CD4-positive, alpha-beta T cell treated with Interleukin-17A for 4 hours (primary cell): ENCODE measurements at places on chromosomes 2 and 18.

GRCh38 chr2:105487142-105488069 is 88.6 kb upstream of the FHL2 start:
- no peak for DNase-seq

- DNase-seq, result peak; percentile 55
Observed at GRCh38 chr2:59888015-59888414, 665.4 kb downstream of the BCL11A start.

- DNase-seq, result no peak
Observed at GRCh38 chr2:177075254-177075653, 137.3 kb upstream of the HNRNPA3 start.

- DNase-seq, result no peak
Observed at GRCh38 chr18:54766634-54767033, 61.6 kb upstream of the RAB27B start.

DNA sequence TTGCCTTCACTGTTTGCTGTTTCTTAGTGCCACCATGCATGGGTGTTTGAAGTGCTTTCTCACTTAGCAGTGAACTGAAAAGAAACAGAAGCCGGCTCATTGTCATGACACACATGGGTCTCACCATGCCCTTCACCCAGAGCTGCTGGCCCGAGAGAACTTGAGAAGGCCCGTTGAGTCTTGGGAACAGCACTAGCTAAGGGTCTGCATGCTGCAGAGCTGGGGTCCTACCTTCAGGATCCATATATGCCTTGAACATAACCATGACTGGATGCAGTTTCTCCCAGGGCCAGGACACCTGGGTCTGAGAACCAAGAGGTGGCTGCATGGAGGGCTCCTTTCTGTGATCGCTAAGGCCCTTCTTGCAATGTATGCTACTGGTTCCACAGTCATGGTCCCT is 245.5 kb upstream of the HS6ST1 start:
- DNase-seq, result no peak

DNA sequence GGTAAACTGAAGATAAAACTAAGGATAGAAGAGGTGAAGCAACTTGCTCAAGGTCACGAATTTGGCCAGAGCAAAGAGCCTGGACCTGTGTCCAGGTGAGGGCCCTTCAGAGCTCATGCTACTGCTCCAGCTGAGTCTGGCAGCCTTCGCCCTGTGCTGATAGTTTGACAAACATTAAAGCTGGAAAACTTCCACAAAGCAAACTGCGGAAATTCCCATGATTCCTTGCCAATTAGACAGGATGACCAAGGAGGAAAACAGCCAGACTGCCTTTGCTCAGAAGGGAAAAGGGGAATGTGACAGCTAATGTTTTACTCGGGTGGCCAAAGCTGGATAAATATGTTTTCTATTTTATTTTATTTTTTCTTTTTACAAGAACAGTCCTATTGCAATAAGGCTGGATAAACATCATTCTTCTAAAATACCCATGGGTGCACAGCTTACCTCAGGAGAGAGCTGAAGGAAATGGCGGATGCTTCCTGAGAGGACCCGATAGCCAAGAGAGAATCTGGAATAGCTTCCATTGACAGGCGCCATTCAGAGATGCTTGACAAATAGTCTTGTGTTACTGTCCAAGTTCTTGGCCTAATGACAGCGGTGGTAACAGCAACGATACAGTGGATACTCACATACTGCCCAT is 5.3 kb upstream of the CTAGE1 start:
- no peak for DNase-seq

DNA sequence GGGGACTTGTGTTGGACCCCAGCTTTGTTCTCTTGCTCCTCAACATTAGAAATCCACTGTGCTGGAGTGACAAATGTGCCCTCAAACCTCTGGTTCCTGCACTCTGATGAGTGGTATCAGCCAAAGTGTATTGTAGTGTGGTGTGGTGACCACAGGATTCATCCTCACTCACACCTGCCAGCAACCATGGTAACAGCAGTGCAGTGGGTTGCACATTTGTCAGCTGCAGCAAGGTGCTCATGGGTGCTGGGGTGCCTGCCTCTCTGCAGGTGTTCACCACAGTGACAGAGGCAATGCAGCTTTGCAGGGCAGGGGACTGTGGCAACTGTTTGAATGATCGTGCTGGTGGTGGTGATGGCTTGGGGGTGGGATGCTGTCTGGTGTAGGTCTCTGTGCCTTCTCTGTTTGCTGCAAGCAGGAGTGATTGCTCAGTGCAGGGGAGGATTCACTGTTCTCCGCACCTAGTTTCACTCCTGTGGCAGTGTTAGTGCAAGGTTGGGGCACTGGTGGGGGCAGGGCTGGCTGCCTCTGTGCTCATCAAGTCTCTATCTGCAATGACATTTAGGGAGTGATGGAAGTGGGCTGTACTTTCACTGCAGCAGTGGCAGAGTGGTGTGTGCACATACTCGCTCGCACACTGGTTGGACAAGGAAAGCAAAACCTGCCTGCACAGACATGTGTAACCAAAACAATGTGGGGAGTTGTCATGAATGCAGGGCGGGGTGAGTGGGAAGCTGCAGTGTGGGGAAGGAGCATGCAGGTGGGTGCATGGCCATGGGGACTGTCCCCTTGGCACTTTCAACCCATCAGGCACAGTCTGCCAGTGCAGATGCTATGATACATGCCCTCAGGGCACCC is 301.1 kb downstream of the PIK3C3 start:
- no peak for DNase-seq

DNA sequence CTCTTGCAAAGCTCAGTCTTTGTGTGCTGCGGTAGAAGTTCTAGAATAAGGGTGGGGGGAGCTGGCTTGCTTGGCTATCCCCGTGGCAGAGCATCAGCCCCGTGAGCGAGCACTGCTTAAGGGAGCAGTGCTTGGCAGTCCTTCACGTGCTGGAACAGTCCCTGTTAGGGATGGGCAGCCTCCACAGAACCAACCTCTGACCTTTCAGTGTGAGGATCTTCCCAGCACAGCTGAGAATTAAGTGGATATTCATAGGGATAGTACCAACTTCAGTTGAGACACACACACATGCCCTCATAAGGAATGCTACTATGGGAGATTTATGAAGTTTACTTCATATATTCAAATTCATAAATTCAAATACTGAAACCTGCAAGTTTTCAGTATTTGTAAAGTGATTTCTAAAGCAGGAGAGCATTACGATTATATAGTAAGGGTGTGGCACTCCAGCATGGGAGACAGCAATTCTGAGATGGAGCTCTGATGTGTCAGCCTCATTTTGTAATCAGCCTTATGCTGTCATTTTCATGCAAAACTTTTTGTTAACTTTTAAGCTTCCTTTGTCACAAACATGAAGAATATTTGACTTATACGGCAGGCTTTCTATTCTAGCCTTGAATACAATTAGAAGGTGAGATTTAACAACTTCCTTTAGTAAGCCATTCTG is 39.5 kb downstream of the ATP9B start:
- DNase-seq, result no peak

DNA sequence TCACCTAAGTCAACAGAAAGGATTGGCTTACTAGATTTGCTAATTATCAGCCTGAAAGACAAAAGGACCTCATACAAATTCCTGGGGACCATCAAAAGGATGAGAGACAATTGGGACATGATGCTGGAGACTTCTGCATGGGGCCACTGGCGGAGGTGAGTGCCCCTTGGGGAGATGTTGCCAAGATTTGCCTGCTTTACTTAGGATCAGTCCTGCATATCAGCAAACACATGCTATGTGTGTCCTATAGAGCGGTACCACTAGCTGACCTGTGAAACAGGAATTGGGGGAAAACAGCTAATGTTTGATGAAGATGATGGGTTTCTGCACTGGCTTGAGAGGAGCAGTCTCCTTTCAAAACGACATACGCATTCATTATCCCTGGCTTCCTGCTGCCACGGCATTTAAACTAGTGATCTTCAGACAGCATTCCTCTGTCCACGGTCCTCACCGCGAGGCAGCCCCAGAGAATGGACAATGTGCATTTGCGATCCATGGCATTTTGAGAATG is 104.2 kb downstream of the TGIF1 start:
- DNase-seq, result no peak

DNA sequence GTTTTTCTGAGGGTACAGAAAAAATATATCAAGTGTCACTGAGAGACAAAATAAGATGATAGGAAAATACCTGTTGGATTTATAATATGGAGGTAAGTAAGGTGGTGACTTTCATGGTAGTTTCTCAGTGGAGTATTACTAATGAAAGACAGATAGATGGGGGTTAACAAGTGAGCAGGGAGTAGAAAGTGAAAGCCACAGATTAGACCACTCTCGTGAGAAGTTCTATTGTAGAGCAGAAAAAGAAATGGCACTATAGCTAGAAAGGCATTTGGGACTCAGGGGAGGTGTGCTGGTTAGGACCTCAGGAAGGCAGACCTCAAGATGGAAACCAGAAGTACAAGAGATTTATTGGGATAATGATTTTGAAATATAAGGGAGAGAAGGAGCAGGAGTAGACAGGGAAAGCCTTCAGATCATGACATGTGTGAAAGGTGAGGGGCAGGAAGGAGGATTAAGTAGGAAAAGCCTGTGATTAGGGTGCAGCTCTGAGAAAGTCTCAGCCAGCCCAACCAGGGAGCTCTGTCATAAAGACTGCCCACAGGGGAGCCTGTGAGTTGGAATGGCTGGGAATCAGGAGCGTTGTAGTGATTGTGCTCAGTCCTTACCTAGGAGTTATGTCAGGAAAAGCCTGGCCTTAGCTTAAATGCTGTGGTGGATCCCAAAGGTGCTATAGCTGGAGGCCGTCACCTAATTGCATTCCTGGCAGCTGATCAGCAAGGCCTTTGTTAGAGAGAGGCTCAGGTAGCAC is 198.1 kb downstream of the IKZF2 start:
- DNase-seq, result no peak

GRCh38 chr18:9894454-9895068 is 8.8 kb downstream of the TXNDC2 start:
- no peak for DNase-seq

DNA sequence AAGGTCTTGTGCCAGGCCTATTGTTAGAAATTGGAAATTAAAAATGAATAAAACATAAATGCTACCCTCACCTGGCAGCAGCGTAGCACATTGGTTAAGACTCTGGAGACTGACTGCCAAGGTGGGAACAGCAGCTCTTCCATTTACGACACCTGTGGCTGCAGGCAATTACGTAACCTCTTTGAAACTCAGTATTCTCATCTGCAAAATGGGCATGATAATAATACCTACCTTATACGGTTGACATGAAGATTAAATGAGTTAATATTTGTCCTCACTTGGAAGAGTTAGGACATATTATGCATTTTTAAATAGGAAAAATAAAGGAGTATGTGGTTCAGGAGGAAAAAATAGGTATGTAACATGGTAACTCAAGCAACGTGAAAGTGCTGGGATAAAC is 279.3 kb upstream of the NCKAP5 start:
- no peak for DNase-seq

DNA sequence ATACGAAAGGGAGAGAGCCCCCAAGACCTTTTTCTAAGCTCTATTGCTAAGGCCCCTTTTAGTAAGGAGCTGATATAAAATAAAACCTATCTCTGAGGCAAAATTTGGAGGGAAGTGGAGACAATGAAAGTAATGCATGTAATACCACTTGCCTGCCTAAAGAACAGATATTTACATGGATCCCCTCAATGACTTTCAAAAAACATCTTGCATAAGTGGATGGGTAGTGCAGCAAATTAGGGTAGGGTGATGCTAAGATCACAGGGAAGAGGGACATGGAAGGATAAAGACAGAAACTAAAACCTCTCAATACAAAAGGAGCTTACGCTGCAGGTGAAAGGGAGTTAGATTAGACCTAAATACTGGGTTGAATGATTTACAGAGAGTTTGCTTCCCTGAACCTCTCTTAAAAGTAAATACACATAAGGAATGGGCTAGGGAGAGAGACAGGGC is 1.1 kb downstream of the ZNF513 start:
- DNase-seq, result no peak

GRCh38 chr18:58624011-58624410 is 4.9 kb downstream of the ALPK2 start:
- DNase-seq, result no peak

DNA sequence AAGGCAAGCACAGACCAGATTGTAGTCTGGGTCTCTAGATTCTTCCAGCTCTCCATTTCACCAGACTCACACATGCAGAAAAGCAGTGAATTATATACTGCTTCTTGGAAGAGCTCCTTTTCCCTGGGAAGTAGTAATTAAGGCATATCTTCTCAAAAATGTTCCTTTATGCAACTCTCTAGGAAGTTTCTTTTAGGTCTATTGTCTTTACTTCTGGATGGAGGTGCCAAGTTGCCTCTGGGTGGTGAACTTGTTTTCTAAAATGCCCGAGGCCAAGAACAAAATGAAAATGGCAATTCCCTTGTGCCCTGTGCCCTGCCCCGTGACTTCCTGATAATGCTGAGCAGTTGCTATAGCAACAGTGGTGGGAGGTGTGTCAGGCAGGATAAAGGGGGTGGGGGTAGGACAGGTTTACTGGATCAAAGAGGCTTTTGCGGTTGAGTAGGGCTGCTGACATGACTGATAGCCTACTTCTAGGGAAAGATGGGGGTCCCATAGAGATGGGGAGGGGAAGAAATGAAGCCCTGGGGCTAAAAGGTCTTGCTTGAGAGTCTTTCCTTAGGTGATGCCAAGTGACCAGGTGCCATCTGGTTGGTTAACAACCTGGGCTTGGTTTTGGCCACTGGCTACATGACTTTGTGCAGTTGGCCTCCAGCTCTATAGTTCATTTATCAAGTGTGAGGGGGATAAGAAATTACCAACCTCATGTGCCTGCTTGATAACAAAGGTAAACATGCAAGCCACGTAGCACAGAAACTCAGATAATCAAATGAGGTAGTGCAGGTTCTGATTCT is 11.8 kb downstream of the IGFBP2 start:
- DNase-seq, result no peak

GRCh38 chr2:143397884-143398614 is 268.8 kb downstream of the ARHGAP15 start:
- DNase-seq, result no peak
